ENCODE measurements at places on chromosomes 13 and 19.

GRCh38 chr13:49029570-49029969 lies 53.9 kb downstream of the FNDC3A start:
- DNase-seq = no peak

- no peak for DNase-seq
These were observed 6.4 kb downstream of the LYL1 start for GRCh38 chr19:13095934-13096927.

- no peak for DNase-seq
These were observed 12.2 kb downstream of the TMEM160 start for GRCh38 chr19:47036097-47036651.

DNA sequence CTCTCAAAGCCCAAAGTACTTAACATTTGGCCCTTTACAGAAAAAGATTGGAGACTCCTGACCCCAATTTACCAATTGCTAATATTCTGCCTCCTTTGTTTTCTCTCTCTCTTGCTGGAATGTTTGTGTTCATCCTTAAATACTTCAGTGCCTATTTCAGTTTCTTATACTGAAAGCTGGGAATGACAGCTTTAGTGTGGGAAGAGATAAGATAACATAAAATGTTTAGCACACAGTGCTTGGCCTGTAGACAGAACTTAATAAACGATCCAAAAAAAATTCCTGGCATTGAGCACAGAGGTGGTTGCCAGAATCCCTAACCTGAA lies 3.0 kb upstream of the PLEKHF1 start:
- no peak for DNase-seq

DNA sequence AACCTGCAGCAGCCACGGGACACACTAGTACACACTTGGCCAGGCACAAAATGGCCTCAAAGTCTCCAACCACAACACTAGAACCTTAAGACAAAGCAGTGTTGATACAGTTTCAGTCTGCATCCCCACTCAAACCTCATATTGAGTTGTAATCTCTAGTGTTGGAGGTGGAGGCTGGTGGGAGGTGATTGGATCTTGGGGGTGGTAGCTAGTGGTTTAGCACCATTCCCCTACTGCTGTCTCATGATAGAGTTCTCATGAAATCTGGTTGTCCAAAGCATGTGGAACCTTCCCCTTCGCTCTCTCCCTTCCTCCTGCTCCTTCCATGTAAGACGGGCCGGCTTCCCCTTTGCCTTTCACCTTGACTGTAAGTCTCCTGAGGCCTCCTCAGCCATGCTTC lies 638.7 kb downstream of the UQCRFS1 start:
- DNase-seq = no peak

DNA sequence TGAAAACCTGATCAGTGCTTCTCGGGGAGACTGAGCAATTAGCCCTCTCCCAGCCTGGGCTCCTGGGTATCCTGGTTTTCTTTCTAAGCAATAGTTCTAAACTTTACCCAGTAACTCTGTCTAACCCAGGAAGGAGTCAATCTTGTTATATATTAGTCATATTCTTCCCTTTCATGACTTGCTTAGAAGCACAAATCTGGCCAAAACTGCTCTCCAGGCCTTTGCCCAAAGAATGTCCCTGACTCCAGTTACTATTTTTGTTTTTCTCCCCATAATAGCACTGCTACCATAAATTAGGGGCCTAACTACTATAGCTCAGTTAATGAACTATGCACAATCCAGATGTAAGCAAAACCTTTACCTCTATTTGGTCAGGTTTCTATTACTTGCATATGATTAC lies 355.8 kb upstream of the HTR2A start:
- DNase-seq = no peak

GRCh38 chr19:18425515-18426415 lies 6.6 kb downstream of the SSBP4 start:
- DNase-seq = no peak

DNA sequence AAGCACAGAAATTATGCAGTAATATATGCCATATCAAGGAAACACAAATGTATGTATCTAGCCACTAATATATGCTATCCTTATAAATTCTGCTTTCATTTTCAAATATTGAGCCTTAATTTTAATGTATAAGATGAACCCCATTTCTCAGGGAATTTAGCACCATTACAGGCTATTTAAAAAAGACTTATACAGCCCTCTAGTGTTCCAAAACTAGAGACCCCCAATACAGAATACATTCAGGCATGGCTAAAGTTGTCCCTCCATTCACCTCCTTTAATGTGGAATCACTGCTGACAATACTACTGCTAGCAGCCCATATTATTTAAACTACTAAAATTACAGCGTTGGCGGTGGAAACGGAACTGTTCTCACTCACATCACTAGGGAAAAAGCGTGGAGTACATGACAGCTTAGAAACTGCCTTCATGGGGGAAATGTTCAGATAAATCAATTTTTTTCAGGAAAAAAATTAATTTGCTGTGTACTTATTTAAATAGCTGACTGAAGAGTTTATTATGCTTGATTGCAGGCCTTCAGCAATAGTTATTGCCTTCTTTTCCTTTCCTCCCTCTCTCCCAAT lies 541.0 kb downstream of the PCDH9 start:
- no peak for DNase-seq

DNA sequence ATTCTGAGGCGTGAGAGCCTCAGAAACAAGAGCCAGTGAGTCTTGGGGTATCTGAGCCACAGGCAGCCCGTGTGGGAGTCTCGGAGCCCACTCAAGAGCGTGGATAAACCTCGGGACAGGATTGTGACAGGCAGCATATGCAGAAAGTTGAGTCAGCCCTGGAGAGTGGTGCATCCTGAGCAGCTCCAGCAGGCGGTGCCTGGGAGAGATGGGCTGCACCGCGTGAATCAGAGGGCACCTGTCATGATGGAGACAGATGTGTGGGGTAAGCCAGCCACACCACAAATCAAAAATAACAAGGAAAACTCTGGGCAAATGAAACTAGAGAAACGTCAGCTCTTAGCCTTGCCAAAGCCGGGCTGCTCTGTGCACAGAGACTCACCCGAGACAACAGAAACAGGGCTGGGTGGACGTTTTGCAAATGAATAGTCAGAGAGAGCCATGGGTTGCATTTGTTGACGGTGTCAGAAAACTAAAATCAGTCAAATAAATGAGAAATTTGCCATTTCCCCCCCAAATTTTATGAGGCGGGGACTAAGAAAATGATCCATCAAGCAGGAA lies 30.0 kb upstream of the POP4 start:
- DNase-seq = no peak

- no peak for DNase-seq
These were observed 6.1 kb upstream of the KANK2 start for GRCh38 chr19:11203194-11204075.

DNA sequence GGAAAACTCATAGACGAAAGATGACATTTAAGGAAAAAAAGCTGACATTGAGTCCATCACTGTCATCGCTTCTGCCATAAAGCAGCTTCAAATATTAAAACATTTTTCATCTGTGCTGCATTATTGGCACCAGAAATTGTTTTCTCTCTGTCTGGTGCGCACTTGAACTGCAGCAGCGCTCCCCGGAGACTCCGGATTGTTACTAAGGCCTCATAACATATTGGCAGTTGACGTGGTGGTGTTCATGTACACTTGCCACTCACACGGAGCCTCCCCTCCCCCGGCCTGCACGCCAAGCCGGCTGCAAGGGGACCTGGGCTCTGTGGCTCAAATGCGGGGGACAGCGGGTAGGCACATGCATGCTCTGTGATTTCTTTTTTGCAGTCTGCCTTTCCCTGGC lies 203.2 kb downstream of the TSHZ3 start:
- DNase-seq = no peak

DNA sequence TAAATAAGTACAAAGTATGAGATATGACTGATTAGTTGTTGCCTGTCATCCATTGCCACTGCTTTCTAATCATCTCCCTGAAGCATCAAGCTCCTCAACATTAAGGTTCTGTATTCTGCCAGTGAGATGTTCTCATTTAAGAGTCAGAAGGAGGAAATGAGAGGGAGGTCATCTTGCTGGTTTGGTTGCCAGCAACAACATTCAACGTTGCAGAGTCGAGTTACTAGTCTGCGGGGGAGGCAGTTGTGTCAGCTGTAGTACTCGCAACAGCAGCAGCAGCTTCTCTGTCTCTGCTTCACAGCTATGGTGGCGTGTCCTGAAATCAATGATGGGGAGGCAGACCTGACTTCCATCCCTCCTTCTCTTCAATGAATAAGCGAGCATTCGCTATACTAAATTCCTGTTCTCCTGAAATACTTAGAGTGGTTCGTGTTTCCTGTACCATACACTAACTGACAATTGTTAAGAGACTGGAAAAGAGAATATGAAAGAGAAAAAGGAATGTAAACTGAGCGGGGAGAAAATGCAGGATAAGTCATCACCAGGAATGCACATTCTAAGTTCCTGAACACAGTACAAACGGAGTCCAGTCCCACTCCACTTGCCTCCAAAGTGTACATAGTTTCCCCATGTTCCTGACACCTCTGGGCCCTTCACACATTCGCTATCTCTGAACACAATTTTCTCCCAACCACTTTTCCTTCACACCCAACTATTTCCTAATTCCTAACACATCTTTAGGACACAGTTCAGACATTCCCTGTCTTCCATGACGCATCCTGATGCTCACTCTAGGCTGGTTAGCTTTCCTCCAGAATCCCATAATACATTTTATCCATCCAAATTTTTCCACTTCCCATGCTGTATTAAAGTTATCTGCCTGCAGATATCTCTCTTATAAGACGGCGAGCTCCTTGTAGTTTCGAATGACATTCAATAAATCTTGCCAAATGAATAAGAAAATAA lies 263.0 kb downstream of the KLF12 start:
- no peak for DNase-seq

DNA sequence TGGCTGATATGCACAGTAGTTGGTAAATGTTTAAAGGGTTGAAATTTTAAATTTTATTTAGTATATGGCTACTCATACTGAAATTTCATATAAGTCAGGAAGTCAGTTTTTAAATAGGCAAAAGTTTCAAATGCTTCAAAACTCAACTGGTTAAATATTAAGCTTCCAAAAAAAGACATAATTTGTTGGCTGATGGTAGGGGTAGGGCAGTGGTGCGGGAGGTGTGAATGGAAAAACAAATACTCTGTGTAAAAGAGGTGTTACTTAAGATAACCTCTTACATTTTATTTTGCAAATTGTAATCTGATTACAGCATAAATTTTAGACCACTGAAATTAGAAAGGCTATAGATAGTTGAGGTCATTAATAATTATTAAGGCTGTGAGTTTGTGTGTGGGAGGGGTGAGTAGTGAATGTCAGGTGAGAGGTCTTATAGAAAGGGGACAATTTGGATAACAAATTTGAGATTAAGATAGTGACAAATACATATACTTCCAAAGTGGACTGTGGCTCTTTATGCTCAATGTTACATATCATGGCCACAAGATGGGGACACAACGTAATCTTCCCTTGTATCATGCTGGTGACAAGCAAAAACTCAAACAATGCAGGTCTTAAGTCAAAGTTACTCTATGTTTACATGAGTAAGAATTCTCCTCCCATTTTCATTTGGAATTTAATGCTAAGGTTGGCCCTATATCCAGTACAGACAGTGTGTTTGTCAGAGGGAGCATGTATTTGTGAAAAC lies 36.6 kb upstream of the OXGR1 start:
- DNase-seq = no peak

GRCh38 chr13:53013113-53013512 lies 15.5 kb upstream of the OLFM4 start:
- DNase-seq = no peak

DNA sequence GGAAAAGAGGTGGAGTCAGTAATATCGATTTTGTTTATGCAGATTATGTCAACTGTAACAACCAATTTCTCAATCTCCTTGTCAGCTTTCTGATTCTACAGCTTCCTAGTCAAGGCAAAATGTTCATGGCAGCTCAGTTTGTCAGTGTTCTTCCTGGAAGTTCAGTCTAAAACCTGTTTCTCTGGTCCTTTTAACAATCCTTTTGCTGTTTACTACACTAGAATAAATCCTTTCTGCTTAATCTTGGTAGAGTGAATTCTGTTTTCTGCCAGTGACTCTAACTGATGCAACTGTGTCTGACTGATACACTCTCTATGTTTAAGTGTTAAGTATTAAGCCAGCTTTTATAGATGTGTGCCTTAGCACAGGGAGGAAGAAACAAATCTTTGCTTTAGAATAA lies 516.9 kb upstream of the KLF12 start:
- no peak for DNase-seq

DNA sequence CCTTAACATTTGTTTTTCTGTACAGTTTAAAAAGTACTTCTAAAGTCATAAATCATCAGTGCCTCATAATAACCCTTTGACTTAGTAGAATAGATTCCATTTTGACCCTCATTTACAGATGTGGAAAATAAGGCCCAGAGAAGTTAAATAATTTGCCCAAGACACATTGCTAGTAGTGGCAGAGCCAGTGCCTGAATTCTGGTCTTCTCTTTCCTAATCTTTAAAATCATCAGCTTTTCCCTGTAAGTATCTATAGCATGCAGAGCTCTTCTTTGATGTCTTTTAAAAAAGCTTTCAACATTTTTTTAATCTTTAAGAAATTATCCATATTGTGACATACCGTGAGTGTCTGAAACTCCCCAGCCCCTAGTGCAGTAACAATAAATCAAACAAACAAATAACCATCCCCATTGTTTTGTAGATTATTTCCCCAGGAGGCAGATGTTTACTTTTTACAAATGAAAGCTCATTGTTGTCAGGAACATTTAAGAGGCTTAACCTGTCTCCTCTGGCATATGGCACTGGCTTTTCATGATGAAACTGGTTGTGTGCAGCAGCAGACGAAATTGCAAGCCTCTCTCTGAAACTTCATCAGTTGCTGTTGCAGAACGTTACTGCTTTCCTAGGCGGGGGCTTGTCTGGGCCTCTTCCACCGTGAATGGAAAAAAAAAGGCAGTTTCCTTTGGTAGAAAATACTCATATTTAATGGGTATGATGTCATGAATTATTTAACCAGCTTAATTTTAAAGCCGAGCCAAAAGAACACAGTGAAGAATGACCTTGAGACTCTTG lies 31.7 kb upstream of the PCDH8 start:
- no peak for DNase-seq

DNA sequence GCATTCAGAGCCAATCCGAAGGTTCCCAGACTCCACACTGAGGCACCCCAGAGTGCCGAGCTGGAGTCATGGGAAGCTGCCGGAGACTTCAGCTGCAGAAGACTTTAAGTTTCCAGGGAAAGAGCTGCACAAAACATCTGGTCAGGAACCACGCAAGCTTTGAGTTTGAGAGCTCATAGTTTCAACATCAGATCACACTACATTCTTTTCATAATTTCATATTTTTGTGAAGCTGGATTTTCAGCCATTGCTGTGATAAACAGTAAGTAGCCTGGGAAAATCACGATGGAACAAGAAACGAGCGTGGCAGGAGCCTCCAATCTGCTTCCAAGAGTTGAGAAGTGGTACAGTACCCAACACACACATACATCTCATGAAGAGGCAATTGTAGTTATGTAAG lies 25.5 kb upstream of the ATP12A start:
- no peak for DNase-seq

Measured in SIG-M5 (cell line).